ENCODE measurements at places on chromosomes 1 and 21.

DNA sequence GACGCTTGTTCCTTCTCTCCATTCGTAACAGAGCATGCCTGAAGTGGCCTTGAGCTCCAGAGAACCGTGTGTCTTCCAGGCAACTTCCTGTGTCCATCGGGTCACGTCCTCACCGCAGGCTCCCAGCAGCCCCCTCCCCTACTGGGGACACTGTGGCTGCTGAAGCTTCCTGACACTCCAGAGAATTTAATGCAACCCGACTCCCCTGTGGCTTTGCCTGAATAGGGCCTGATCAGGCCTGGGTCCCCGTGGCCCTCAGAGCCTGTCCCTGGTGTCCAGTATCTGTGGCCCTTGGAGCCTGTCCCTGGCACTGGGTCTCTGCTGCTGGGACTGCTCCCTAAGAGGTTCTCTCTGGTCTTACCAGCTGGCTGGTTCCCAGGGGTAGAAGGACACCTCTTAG lies 219.7 kb upstream of the VAMP3 start:
- DNase-seq = no peak

DNA sequence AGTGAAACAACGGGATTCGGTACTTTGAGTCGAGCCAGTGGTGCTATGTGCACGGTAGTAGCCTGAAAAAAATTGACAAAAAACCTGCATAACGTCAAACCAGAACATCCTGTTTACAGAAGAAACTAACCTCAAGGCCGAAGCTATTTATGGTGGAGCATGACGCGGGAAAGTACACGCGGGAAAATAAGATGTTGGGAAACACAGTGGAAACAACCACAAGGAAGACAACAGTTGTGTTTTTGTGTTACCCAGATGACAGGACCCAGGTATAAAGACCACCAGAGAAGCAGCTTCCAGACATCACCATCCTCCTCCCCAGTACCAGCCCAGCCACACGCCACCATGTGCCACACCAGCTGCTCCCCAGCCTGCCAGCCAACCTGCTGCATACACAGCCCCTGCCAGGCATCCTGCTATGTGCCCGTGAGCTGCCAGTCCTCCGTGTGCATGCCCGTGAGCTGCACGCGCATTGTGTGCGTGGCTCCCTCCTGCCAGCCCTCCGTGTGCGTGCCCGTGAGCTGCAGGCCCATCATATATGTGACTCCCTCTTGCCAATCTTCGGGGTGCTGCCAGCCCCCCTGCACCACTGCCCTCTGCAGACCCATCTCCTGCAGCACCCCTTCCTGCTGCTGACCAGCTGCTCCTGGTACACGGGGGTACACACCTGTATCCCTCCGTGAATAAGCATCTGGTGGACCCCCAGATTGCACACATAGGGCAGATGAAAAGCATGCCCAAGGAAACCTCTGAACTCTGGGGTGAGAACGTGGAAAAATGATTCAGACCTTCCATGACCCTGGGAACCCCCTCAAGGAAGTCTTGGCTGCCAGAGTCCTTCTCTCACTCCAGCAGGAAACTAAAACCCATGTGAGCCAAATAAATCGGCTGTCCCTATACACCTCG lies at the start of gene KRTAP12-3:
Gene KRTAP12-3 (plus strand): TSS at position 298 of the 906 bp plus-strand sequence. CDS start 48 bp downstream, at position 346.
- no peak for DNase-seq

GRCh38 chr1:21539933-21540332 lies 30.7 kb downstream of the ALPL start:
- DNase-seq = no peak

DNA sequence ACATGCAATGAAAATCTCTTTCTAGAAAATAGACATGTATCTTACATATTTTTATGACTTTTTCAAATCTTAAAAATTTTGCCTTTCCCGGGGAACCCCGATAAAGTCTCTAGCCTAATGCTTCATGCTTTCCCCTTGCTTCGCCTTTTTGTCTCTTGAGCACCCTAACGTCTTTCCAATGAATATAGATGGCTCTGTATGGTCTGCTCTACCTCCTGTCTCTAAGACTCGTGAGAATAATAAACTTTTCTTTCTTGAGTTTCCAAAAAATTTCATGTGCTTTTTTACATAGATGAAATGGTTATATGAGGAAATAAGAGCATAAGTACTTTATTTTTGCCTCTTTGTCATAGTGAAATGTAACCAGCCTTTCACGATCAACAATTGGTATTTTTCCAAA lies 202.6 kb downstream of the PDE4B start:
- DNase-seq = no peak

DNA sequence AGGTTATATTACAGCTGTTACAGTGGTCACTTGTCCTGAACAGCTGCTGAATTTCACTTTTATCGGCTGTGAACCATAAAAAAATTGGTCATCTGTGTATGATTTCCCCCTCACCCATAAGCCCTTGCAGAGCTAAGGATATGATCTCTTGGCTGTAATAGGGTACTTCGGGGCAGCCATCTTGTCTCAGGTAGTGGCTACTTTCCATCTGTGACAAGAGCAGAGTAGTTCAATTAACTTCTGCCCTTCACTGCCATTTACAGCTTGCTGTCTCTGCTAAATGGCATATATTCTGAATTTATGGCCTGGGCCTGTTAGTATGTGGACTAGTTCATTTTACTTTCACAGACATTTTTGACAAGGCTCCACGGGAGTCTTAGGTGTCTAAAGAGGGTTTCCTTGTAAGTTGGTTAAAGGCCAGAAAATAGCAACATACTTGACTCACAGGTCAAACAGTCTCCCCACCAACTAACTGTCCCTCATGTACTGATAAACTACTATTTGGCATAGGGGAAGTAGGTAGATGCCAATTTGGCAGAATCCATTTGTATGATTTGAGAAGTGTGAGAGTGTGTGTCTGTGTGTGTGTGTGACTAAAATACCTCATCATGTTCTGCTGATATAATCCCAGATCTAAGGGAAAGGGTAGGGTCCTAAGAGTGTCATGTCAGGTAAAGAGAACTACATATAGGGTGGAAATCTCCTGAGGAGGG lies 151.6 kb downstream of the KCTD3 start:
- no peak for DNase-seq

DNA sequence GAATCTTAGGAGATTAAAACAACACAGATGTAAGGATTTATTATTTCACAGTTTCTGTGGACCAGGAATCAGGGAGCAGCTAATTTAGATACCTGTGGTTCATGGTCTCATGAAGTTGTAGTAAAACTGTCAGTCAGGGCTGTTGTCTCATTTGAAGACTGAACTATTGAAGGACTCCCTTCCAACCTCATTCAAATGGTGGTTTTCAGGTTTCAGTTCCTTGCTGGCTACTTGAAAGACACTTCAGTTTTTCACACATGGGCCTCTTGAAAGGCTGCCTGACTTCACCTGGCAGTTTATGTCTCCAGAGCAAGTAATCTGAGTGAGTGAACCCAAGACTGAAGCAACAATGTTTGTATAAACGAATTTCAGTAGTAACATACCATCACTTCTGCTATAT lies 915.9 kb downstream of the PLA2G4A start:
- DNase-seq = no peak

DNA sequence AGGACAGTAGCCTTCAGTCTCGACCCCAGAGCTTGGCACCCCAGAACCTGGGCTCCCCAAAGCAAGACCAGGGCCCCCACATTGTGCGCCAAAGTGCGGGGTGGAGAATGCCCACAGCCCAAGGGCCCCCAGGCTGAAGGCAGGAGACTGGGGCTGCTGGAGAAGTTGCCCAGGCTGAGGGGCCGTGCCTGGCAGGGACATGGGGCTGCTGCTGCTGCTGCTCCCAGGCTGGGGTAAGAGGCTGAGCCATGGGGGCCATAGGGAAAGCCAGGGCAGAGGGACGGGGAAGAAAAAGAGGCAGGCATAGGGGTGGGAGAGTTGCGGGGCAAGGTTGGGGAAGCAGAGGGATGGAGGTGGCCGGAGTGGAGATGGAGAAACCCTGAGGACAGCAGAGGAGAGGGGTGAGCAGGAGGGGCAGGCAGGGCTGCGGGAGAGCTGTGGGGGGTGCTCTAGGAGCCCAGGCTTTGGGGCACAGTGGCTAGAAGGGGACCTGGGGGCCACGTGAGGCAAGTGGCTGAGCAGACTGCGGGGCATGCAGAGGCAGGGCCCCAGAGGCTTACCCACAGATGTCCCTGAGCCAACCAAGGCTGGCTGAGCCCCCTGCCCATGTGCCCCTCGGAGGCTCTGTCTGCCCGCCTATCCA lies 18.9 kb downstream of the SLC27A3 start:
- no peak for DNase-seq

- no peak for DNase-seq
These were observed 40.1 kb downstream of the SLC2A7 start for GRCh38 chr1:8985915-8986813.

GRCh38 chr1:225453797-225454648 lies 26.2 kb upstream of the LBR start:
- DNase-seq = no peak

DNA sequence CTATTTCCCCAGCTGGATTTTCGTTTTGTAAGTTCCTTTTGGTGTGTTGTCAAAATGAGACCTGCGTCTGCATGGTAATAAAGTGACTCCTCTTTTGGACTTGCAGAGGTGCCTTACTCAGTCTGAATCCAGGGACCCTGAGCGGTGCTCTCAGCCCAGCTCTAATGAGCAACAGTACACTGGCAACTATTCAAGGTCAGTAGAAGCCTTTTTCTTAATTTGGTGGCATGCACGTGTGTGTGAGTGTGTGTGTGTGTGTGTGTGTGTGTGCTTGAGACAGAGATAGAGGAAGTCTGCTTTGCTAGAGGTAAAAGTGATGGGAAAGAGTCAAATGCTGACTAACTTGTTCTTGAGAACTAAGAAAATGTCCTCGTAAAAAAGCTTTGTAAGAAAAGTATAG lies 105.4 kb downstream of the CD247 start:
- DNase-seq = no peak

GRCh38 chr1:173122958-173123852 lies 72.5 kb upstream of the TNFSF18 start:
- DNase-seq = no peak

DNA sequence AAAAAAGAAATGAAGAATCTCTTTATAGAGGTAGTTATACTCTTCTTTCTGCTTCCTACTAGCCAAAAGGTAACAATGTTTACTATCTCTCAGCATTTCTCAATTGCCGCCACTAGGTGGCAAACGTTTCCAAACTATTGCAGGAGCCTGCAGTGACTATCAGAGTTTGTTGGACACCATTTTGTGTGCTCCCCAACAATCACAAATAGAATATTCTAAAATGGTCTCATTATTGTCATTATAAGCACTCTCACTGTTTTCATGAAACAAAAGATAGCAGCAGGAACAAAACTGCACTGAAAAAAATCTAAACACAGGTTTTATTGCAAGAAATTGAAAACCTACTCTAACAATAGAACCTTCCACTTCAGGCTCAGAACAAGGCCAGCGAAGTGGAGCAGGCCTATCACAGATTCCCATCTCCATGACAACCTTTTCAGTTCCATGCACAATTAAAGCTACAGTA lies 83.9 kb upstream of the PLPPR4 start:
- DNase-seq = peak; percentile 75

DNA sequence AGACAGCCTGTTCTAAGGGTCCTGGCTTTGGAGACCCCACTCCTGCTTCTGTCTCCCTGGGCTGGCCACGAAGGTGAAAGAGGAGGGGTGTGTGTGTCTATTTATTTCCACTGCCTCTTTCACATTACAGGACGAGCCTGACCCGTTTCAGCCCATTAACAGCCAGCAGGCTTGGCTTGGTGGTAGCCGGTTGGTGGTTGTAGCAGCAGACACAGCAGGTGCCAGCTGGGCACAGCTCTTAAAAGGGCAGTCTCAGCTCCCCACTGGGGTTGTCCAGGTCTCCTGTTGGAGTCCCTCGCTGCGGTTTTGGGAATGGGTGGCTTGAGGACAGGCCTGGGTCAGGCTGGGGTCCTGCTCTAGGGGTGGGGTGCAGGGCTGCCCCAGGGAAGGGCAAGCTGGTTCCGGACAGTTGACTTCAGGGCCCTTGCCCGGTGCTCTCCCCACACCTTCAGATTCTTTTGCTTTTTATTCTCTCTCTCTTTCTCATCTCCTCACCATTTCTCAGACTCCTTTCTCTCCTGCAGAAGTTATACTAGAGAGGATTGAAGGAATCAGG lies 84.6 kb downstream of the ACTL8 start:
- no peak for DNase-seq

DNA sequence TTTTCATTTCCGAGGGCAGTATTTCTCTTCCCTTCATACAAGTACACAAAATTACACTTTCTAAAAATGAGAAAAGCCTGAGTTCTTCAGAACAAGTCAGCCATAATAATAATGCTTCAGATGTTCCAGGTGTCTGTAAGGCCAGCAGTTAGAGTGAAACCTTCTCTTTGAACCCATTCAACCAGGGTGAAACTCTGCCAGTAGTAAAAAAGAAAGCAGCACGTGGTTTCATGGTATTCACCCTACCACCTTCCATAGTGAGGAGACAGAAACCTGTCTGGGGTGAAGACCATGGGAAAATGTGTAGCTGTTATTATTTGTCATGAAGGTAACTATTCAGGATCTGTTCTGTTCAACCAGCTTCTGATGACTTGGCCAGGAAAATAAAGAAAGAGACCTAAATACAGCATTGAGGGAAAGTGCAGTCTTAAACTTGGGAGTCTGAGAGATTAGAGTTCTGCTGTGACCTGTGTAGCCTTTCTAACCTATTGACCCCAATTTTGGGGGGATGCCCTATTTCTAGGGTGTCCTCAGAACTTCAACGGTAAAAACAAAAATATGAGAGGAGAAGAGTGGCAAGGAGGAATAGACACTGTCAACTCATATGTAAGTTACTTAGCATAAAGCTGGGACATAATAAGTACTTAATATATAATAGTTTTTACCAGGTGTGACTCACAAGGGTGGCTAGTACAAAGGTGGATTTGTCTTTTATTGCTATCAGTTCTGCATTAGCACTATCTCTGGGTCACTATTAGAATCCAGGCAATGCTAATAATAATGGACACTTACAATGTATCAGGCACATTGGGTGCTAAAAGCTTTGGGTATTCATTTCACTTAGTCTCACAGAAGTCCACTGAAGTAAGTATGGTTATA lies 70.0 kb upstream of the TNFSF4 start:
- no peak for DNase-seq

- no peak for DNase-seq
These were observed 1.4 kb downstream of the KLHDC7A start for GRCh38 chr1:18481921-18482701.

DNA sequence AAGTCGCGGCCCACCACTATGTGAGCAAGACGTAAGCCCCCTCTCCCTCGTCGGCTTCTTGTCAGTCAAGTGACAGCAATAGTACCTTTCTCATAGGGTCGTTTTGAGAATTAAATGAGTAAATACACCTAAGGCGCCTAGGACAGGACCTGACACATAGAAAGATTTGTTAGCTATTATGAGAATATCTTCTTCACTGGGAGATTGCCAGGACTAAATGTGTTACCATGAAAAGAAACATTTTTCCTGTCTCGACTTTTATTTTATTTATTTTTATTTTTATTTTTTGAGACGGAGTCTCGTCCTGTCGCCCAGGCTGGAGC lies 798 bp downstream of the PMF1 start:
- DNase-seq = no peak

DNA sequence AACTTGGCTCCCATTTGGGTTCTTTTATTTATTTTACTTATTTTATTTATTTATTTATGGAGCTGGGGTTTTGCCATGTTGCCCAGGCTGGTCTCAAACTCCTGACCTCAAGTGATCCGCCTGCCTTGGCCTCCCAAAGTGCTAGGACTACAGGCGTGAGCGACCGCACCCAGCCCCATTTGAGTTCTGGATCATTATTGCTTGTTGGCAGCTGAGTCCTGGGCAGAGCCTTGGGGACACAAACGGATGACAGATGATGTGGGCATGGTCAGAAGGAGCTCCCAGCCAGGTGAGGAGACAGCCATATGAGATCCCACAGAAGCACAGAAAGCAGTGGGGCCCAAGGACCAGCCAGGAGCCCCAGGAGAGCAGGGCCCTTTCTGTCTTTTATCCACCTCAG lies 254.0 kb downstream of the MATN1 start:
- DNase-seq = no peak

Measured in DMS 273 treated with DMSO at 0.1 percent for 48 hours (cell line).